Ecto neural progenitor cell (in vitro differentiated cells): ENCODE measurements at places on chromosomes 16 and 17.

- DNase-seq, result no peak
Measured at GRCh38 chr17:17309356-17309755, 6.2 kb downstream of the NT5M start.

- DNase-seq, result no peak
Measured at GRCh38 chr17:27544350-27545131, 86.4 kb upstream of the LGALS9 start.

DNA sequence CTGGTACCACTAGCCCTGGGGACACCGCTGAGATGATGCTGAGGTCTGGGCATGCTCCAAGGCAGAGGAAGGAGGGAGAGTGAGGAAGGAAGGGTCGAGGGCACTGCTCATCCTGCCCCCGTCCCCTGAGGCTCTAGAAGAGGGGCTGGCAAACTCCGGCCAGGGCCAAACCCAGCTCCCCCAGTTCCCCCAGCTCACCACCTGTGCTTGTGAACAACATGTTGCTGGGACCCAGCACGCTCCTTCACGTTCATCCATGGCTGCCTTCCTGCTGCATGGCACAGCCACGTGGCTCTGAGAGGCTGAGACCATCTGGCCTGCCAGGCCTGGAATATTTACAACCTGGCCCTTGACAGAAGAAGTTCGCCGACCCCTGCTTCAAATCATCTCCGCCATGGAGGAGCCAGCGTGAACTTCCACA is 81.2 kb downstream of the RBFOX3 start:
- no peak for DNase-seq

GRCh38 chr17:34382621-34383124 is 19.6 kb upstream of the CCL1 start:
- DNase-seq, result no peak

DNA sequence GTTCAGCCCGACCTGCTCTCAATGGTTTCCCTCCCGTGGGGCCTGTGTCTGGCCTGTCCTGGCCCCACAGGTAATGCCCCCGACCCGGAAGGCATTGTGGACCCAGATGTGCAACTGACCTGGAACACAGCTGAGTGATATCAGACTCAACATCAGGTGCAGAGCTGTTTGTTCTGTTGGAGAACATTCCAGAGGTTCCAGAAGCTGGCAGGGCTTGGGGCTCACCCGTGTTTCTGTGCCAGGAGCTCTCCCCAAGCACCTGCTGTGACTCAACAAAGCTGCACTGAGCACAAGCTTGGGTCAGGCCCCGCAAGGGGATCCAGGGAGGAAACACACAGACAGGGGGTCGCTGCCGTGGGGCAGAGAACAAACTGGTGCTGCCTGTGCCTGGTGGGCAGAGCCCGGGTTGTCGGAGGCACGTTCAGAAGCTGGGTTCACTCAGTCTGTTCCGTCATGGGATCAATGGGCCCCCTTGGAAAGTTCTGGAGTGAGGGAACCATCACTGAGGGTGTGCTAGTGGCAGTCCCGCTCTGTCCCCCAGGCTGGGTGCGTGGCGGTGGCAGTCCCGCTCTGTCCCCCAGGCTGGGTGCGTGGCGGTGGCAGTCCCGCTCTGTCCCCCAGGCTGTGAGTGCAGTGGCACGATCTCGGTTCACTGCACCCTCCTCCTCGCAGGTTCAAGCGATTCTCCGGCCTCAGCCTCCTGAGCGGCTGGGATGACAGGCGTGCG is 22.1 kb downstream of the HS3ST6 start:
- DNase-seq, result no peak

DNA sequence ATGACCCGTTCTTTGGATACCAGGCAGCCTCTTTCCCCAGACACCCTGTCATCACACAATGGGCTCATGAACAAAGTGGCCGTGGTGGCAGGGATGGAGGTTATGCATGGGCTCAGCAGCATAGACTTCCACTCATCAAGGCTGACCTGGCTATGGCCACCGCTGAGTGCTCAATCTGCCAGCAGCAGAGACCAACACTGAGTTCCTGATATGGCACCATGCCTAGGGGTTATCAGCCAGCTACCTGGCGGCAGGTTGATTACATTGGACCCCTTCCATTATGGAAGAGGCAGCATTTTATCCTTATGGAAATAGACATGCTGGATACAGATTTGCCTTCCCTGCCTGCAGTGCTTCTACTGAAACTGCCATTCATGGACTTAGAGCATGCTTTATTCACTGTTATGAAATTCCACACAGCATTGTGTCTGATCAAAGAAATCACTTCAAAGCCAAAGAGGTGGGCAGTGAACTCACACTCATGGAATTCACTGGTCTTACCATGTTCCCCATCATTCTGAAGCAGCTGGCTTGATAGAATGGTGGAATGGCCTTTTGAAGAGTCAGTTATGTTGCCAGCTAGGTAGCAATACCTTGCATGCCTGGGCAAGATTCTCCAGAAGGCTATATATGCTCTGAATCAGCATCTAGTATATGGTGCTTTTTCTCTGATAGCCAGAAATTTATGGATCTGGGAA is 160.6 kb downstream of the PRKCB start:
- DNase-seq, result no peak

GRCh38 chr17:63972796-63973195 is at the start of gene SCN4A:
SCN4A (minus strand) TSS chr17:63972918; CDS start chr17:63972841, 77 bp downstream.
- DNase-seq, result no peak

DNA sequence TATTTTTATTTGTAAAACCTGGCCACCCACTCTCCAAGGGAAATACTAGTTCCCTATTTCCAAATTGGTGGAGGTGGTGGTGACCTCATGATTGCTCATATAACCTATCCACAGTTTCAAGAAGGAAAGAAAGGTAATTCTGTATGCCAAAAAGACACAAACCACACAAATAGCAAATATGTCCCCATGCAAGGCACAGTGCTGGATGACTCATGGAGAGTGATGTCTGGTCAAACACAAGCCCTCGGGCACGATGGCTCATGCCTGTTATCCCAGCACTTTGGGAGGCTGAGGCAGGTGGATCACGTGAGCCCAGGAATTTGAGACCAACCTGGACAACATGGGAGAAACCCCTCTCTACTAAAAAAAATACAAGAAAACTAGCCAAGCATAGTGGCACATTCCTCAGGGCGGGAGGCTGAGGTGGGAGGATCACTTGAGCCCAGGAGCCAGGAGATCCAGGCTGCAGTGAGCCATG is 64.2 kb downstream of the GNA13 start:
- DNase-seq, result peak; percentile 48

DNA sequence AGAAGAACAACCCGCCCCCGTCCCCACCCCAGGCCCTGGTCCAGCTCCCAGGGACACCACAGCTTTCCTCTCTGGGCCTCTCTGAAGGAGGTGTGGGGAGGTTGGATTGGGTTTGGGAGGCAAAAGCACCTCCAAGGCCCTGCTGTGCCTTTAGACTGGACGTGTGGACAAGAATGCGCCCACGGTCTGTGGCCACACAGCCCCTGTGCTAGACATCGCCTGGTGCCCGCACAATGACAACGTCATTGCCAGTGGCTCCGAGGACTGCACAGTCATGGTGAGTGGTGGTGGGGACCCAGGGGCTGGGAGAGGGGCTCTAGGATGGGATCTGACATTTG is 3.0 kb downstream of the CORO1A start:
- DNase-seq, result peak; percentile 48

- DNase-seq, result no peak
Measured at GRCh38 chr17:50501054-50501453, 7.2 kb upstream of the MYCBPAP start.

DNA sequence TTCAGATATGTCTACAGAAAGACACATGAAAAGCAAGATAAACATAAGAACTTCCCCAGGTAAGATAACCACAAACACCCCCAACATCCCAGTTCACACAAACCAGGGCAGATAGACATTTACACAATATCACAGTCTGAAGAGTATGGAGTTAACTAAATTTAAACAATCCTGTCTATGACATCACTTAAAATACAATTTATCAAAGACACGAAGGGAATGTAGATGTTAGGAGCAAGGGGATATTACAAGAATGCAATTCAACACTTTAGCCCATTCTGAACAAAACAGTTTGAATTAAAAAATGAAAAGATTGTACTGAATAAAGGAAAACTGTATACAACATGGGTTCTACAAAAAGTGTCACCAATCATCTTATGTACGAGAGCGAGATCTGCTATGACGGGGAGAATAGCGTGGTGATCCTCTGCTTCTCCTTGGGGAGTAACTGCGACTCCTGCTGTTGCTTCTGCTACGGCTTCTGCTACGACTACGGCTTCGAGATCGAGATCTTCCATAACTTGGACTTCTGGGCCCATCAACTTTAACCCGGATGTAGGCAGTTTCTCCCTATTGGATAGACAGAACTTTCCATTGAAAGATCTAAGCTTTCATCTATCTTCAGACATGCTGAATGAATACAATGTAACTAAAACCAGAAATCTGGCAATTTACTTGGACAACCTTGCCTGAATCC is 1.9 kb downstream of the SRSF1 start:
- no peak for DNase-seq

GRCh38 chr16:69270395-69270794 is 40.8 kb upstream of the VPS4A start:
- no peak for DNase-seq

DNA sequence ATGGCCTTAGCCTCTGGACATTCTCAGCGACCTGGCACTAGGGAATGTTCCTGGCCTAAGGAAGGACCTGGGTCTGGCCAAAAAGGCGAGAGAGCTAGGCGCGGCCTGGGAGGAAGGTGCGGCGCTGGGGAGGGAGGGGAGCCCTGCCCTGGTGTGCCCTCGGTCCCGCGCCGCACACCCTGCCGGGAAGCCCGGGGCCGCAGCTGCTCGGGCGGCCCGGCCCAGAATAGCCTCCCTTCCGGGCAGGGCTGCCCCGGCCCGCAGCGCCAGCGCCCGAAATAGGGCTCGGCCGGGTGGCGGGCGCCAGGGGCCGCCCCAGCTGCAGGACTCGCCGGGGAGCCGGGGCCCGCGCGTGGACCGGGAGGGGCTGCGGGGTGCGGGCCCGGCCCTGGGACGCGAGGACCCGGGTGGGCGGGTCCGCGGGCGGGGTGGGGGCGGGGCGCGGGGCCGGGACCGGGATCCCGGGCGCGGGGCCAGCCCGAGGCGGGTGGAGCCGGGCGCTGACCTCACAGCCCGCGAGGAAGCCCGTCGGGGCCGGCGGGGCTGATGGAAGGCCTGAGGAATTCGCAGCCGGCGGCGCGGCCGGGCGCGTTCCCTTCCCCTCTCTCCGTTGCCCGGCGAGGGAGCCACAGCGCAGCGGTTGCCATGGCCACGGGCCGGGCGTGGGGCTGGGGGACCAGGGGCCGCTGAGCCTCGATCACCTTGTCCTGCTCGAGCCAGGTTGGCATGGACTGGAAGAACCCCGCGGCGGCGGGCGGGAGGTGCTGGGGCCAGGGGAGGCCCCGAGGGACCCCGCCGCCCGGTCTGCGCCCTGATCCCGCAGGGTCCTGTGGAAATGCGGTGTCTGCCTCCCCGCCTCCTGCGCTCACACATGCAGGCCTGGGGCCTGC is 18.1 kb downstream of the SOCS3 start:
- DNase-seq, result peak; percentile 90

DNA sequence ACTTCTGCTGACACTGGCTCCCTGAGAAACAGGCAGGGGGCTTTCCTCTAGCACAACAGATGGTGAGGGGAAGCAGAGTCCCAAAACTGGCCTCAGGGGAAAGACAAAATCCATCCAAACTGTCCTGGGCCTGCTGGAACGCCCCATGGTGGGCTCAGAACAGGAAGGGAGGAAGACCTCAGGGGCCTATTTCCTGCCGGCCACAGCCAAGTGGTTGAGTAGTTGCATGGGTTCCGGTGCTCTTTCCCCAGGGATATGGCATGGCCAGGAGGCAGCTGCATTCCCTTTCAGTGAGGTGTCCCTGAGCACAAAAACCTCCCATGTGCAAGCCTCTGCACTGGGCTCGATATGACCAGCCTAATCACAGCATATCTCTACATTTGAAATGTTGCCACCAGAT is 303.0 kb upstream of the IRX5 start:
- DNase-seq, result no peak

DNA sequence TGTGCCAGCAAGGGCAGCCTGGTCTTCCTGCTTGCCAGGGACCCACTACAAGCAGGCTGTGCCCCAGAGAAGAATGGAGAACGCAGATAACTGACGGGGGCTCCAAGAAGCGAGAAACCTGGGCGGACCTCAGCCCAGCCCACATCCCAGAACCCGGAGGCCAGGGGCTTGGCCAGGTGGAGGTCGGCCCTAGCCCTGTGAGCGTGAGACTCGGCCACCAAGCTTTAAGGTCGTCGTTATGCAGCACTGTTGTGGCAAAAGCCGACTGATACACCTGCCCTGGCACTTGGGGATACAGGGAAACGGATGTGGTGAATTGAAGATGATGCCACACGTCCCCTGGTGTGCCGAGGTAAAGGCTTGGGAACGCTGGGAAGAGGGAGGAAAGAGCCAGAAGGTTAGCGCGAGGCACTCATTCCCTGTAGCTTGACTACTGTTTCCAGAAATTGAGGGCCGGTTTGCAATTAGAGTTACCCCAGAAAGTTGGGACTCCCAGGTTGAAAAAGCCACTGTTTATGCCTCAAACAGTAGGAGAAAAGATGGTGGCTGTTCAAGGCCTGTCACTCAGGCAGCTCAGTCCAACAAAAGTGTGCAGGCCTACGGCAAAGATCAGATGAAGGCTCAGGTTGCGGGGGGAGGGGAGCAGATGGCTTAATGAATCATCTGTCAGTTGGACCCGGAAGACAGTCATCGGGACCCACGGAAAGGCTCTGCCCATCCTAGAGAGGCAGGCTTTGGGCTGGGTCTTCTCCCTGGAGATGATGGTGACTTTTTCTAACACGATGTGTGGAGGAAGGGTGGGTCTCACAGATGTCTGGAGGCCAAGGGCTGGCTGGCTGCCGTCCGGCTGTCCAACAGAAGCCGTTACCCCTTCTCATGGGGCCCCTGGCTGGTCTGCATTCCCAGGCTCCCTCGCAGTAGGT is 45.6 kb upstream of the BAHCC1 start:
- peak; percentile 45 for DNase-seq

DNA sequence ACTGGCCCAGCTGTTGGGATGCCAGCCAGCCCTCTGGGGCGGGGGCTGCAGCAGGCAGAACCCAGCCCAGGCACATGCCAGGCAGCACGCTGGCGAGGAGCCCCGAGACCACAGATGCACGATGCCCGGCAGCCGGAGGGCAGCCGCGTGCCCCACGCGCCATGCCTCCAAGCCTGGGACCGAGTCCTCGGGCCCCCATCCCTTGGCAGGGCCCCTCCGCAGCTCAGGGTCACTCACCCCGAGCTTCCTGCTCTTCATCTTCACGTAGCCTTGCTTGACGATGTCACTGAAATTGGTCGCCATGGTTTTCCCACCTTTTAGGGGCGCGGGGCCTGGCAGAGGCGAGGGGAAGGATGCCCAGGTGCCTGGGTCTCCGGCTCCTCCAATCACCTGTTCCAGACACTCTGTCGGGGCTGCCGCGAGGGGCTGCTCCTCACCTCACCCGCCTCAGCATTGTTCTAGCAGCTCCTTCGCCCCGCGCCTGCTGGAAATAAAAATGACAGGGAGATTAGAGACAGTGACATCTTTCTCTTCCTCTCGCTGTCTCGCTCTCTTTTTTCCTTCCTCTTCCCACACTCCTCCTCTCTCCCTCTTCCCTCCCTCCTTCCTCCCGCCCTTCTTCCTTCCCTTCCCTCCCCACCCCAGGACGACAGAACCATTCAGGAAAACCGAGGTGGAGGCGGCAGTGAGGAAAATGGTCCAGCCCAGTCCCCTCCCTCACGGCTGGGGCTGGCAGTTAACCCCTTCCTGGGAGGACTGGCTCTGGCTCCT is 6.9 kb downstream of the DOK4 start:
- peak; percentile 73 for DNase-seq
